Stimulated activated CD4-positive, alpha-beta T cell treated with anti-CD3 and anti-CD28 coated beads, Interleukin-15, amount 100 ng/mL, for 1 hour (primary cell): ENCODE measurements at places on chromosomes 1 and 21.

DNA sequence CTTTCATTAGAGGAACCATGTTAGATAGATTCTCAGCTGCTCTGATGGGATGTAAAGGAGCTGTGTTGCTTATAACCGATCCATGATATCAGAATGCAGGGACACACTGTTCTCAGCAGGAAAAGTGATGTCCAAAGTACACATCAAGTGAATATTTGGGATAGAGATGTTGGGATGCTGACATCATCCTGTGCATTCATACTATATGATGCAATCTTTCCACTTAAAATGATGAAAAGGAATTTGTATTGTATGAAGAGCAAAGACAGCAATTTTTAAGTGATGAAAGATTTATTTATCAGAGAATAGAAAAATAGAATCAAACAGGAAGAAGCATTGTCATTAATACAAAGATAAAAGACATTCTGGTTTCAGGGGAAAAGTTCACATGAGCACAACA, 110.1 kb downstream of the ERG start:
- DNase-seq = no peak

- DNase-seq = no peak
These were observed 23.2 kb upstream of the RGSL1 start for GRCh38 chr1:182426442-182427430.

DNA sequence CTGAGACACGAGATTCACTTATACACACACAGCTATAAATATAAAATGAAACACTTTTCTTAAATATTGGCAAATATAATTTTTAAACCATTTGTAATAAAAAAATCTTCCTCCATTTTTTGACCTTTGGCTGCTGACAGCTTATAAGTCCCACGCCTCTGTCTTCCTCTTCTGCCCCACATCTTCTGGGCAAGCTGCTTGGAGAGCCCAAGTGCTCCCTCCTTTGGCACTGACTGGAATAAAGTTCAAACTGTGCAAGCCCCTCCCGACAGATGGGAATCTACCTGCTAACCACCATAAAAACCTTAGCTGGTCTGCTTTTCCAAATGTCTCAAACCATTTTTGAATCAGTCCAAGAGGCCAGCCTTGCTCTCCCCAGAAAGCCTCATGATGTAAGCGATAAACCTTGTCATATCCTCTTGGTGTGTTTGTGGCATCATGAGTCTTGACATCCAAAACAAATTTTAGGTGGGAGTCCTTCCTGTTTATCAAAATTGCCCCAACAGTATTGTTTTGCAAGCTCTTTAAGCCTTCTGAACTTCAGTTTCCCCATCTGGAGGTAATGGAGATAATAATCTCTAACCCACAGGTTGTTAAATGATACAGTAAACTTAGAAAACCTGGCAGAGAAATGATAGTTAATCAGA, 99.8 kb downstream of the SNX7 start:
- DNase-seq = no peak

DNA sequence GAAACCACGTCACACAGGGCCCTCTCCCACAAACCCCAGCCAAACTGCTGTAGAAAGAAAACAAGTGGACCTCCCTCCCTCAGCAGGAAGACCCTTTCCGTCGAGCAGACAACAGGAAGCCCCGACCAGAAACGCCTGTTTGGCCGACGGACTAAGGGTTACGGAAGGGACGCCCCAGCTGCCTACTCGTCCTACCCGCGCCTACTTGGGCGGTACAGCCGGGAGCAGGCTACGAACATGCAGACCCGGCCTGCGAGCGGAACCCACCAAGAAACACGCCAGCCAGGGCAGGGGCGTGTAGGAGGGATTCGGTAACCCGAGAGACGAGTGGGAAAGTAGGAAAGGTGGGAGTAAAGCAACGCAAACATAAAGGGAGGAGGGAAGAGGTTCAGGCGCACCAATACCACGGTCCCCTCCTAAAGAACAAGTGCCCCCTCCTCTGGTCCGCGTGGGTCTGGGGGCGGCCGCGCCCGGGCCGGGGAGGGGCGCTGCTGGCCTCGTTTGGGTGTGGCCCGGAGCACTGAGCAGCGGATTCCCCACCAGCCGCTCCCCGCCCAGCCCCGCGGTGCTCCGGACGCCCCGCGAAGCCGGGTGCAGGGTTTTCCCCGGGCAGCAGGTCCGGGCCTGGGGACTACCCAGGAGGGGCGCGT, 450 bp downstream of the S100A10 start:
- peak; percentile 20 for DNase-seq

DNA sequence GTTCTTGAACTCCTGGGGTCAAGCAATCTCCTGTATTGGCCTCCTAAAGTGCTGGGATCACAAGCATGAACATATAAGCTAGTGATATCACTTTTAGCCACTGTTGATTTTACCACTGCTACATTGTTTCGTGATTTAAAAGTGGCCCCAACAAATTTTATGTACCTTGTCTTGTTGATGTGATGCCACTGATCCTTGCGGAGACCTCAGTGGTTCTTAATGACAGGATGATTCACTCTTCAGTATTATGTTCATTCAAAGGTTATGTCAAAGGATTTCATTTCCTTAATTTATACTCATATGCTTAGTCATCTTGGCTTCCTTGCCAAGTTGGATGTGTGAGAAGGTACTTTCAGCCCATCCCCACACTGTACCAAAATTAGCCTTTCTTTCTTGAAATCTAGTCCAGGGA, 12.1 kb downstream of the PRKACB start:
- no peak for DNase-seq

DNA sequence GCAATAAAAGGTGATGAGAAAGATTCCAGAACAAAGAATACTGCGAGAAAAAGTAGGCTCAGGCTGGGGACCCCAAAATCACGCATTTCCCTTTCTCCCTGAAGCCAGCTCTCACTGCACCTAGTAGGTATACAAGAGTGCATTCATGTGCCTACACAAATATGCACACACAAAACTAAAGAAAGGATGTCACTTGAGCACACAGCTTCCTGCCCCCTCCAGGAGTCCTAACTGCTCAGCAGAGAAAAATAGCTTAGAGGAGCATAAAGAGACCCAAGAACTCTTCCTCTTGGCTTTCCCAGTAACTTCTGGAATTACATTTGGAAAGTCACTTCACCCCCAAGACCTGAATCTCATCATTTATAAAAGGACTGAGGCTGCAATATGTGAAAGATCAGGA, 38.0 kb downstream of the JAK1 start:
- no peak for DNase-seq
